ENCODE measurements at places on chromosomes 13 and 19. TPM values are rescaled to one million over a fixed set of nuclear protein-coding genes. Genes with fewer than 3 reads are reported as not detected.

- DNase-seq: peak; percentile 69
Measured at GRCh38 chr19:29666578-29667386, 1.5 kb downstream of the PLEKHF1 start.

- no peak for DNase-seq
Measured at GRCh38 chr13:26327940-26328725, 74.2 kb downstream of the CDK8 start.

DNA sequence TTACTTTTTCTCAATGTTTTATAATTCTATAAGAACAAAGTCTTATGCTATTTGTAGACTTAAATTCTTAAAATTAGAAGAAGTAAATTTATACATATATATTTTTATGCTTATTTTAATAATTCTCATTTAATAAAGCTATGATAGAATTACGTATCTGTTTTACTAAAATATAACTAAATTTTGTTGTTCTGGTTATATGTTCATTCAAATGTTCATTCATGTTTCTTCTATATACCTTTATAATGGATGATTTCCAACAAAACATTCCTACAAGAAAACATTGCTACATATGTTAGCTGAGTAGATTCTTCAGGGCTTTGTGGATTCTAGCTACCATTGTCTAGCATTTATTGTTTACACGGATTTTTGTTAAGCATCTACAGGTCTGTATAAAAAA is 634.3 kb upstream of the PCDH20 start:
- DNase-seq: no peak

- DNase-seq: no peak
Measured at GRCh38 chr19:5120833-5121232, 151.9 kb downstream of the KDM4B start.

DNA sequence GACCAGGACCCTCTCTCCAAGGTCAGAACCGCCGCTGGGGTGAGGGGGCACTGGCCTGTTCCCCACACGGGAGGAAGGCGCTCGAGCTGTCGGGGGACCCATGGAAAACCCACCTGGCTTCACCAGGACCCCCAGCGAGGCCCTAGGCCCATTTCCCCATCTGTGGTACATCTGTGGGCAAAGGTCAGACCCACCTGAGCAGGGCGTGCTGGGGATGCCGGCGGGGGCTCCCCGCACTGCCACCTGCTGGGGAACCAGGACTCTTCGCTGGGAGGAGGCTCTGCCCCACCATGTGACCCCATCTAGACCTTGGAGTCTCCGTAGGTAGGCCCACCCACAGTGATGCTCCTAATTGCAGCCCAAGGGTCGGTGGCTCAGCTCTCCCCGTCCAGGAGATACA is 511 bp downstream of the WDR88 start:
- no peak for DNase-seq

GRCh38 chr13:30864433-30865122 is 41.5 kb upstream of the MEDAG start:
- no peak for DNase-seq

DNA sequence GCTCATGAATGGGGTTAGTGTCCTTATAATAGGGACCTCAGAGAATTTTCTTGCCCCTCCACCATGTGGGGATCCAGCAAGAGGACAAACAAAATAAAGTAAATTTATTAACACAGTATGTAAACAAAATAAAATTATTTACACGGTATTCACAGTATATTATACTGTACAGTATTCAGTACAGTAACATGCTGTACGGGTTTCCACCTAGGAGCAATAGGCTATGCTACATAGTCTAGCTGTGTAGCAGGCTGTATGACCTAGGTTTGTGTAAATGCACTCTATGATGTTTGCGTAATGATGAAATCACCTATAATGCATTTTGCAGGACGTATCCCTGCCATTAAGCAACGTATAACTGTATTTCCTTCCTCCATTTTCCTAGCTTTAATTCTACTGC is 11.8 kb upstream of the DIAPH3 start:
- no peak for DNase-seq

DNA sequence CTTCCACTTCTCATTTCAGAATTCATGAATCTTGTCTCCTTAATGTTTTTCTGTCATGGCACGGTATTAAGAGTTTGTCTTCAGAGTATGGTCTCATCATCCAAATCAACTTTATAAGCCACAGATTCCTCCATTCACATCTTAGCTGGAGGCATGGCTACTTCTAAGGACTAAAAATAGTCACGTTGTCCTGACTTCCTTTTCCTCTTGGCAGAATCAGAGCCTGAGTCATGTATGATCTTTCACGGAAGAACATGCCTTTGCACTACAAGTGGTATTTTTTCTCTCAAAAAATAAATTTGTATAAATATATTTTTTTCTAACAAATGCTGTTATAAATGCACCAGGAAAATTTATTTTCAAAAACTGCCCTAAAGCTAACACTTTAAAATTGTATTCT is 71.4 kb downstream of the ALOX5AP start:
- no peak for DNase-seq

DNA sequence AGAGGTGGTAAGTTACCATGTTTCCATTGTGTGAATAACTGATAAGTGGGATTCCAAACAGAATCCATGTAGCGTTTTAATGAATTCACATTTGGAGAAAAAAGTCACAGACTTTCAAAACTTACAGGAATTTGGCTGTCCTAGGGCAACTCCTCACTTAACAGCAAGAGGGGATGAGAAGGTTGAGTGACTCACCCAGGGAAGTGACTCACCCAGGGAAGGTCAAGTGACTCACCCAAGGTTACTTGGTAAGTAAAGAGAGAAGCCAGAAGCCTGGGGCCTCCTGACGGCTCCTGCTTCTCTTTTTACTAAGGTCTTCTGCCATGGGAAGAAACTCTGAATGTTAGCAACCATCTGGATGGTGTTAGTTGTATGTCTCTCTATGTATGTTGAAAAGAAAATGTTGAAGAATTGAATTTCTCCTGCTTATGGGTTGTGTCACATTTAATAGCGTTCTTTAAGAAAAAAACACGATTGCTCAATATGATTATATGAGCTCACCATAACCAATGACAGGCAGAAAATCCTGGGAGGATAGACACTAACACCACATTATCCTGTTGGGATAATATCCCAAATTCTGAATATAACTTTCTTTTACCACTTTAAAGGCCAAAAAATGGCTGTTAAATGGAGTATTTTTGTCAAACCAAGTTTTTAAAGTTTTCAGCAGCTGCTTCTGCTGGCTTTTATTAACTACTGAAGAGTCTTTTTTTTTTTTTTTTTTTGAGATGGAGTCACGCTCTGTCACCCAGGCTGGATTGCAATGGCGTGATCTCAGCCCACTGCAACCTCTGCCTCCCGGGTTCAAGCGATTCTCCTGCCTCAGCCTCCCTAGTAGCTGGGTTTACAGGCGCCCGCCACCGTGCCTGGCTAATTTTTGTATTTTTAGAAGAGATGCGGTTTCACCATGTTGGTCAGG is 195.6 kb downstream of the GGACT start:
- DNase-seq: no peak

DNA sequence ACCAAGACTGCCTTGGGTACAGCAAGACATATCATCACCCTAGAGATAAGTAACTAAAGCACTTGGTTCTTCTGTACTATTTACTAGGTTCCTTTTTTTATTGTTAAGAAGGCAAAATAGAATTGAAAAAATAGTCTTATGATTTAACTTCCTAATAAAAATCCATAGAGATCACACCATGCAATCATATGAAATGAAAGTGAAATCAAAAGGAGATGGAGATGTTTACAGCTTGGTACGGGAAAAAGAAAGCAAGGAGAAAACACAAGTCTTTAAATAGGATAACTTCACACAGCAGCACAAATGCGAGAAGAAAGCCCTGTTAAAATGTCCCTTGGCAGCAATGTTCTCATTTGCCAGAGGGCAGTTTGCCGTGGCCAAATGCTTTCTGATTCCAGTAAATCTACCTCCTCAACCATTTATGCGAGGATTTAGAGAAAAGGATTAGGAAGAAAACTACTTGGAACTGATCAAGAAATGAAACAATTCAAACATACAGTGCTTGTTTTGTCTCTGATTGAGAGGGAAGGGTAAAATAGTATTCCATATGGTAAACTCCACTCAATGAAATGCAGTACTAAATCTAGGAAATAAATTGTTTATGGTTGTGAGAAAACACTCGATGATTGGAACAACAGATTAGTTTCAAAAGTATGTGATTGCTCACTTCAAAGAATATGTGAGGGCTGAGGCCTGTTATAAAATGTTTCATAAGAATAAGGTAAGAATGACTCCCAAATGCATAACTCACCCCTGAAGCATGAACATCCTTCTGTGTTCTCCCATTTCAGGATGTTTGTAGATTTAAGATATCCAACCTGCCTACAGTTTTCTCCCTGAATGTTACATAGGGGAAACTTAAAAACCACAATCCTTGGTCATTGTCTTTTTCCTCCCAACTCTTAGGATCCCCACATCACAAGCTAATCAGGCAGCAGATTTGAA is 487.8 kb downstream of the DACH1 start:
- no peak for DNase-seq

GRCh38 chr13:33510350-33510970 is 224.9 kb upstream of the STARD13 start:
- DNase-seq: no peak

DNA sequence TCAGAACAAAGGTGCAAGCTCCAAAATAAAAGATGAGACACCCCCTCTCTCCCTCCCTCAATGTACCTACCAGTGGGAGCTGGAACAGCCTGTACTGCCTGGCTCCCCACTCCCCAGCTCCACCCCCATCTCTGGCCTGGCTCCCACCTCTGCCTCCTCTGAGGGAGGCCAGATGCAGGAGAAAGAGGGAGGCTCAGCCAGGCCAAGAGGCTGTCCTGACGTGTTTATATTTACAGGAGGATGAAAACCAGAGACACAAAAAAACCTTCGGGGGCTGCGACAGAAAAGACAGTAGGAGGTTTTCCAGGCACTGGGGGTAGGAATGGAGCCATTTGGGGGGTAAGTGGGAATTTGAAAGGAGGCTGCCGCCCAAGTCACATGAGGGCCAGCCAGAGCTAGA is 19.7 kb downstream of the ARHGEF18 start:
- DNase-seq: no peak

GRCh38 chr13:97111756-97112155 is 110.4 kb upstream of the MBNL2 start:
- no peak for DNase-seq

DNA sequence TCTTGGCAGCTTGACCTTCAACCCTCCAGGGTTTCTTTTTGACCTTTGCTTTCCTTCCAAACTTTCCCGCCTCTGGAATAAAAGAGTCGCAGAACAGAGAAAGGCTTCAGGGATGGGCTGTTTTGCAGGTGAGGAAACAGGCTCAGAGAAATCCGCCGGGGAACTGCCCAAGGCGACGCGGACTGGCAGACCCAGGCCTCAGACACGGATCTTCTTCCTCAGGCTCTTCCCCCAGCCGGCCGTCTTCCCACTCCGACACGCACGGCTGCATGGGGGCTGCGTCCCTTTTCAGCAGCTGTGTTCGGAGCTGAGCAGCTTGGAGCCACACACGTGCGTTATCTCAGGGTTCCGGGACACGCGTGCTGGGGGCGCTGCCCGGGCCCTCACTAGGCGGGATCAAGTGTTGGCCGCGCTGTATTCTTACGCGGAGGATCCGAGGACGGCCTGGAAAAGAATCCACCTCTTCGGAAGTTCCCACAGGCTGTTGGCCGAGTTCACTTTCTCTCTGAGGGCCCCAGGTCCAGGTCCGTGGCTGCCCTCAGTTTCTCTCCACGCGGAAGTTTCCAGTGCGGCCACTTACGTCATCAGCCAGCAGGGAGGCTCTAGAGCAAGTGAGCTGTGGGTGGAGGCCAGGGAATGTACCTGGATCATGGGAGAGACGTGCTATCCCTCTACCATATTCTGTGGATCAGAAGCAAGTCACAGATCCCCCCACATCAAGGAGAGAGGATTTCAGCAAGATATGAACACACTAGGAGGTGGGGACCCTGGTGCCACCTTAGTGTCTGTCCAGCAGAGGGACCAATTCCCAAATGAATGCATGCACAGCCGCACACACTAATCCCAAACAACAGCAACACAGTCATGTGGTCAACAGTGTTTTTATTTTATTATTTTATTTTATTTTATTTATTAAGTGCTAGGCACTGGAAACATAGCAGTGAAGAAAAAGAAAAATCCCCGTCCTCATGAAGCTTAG is 100.4 kb downstream of the ING1 start:
- peak; percentile 26 for DNase-seq

GRCh38 chr19:49331616-49332055 is 3.6 kb upstream of the CD37 start:
- peak; percentile 40 for DNase-seq

GRCh38 chr19:41871573-41872383 is 5.3 kb upstream of the CD79A start:
- no peak for DNase-seq

GRCh38 chr13:50365408-50366391 is 350.5 kb downstream of the KCNRG start:
- DNase-seq: no peak

GRCh38 chr13:26966701-26967080 is 204.9 kb downstream of the USP12 start:
- DNase-seq: no peak

Gene CYP4F2
- total RNA-seq: not detected

Gene CLC
- not detected for total RNA-seq

Gene RNF225
- total RNA-seq: 0.55 TPM

Gene PSG4
- total RNA-seq: not detected

Gene APOE
- total RNA-seq: 565 TPM

Data from upper lobe of right lung (tissue), 1 donor.